ENCODE measurements at places on chromosomes 1 and 21.

DNA sequence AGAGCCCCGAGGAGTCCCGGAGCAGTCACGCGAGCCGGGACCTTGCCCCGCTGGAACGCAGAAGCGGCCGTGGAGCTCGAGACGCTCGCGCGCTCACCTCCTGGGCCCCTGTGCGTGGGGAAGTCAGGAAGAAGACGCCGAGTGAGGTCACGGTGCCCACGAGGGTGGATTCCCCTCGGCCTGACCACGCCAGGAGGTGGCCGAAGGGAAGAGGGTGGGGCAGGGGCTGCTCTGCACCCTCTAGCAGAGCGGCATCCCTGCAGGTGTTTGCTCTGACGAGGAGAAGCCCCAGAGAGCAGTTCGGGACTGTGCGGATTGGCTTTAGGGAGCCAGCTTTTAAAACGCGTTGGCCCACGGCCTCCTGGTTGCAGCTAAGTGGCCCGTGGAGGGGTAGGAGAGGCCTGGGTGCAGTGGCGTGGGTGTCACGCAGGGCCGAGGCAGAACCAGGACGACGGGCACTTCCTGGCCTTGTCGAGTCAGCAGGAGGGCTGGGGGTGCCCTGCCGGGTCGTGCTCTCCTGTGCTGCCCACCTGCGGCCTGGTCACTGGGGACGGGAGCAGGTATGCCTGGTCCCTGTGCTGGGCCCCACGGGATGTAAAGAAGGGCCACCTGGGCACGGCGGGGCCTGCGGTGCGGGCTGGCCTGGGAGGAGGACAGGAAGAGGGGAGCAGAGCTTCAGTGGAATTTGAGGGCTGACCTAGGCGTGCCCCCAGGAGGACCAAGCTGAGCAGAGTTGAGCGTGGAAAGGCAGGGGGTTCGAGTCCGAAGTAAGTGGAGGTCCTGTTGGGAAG, 1.0 kb downstream of the PDXK start:
- DNase-seq, result no peak

DNA sequence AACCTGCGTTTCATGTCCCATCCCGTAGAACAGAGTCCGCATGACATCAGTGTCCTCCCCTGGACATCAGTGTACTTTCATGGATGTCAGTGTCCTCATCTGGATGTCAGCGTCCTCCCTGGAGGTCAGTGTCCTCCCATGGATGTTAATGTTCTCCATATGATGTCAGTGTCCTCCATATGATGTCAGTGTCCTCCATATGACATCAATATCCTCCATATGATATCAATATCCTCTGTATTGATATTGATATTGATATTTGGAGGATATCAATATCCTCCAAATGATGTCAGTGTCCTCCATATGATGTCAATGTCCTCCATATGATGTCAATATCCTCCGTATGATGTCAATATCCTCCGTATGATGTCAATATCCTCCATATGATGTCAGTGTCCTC, 284.9 kb downstream of the AJAP1 start:
- DNase-seq, result no peak

GRCh38 chr1:112981426-112981825, 25.4 kb upstream of the SLC16A1 start:
- DNase-seq, result no peak

DNA sequence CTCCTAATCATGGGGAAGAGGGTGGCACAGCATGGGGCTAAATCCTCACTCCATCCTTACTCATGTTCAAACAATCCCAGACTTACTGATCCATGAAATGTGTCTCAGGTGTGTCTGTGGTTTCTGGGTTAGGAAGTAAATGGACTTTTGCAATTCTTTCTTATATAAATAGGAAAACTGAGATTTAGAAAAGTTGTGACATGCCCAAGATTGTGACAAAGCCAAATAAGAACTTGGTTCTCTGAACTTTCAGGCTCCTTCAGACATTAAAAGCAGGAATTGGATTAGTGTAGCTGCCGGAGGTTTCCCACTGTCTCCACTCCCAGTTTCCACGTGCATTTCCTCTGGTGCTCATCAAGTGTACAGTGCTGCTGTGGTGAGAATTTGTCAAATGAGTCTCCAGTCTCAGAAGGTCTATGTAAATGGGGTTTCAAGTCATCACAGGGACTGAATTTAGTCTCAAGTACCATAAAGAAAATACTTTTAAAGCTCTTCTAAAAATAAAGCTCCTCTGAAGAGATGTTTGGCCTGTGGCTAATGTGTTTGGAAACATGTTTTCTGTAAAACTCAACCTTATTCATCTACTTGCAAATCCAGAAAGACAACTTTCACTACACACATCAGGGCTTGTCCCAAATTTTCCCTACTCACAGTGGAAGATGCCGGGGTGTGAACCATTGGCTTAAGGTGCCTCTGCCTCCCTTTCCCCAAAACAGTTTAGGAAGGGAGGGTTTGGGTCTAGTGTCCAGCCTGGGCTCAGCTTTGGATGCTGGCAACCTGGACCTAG, 115.2 kb downstream of the NGF start:
- no peak for DNase-seq

- DNase-seq, result no peak
Observed at GRCh38 chr1:234208351-234208750, 164.9 kb upstream of the COA6 start.

DNA sequence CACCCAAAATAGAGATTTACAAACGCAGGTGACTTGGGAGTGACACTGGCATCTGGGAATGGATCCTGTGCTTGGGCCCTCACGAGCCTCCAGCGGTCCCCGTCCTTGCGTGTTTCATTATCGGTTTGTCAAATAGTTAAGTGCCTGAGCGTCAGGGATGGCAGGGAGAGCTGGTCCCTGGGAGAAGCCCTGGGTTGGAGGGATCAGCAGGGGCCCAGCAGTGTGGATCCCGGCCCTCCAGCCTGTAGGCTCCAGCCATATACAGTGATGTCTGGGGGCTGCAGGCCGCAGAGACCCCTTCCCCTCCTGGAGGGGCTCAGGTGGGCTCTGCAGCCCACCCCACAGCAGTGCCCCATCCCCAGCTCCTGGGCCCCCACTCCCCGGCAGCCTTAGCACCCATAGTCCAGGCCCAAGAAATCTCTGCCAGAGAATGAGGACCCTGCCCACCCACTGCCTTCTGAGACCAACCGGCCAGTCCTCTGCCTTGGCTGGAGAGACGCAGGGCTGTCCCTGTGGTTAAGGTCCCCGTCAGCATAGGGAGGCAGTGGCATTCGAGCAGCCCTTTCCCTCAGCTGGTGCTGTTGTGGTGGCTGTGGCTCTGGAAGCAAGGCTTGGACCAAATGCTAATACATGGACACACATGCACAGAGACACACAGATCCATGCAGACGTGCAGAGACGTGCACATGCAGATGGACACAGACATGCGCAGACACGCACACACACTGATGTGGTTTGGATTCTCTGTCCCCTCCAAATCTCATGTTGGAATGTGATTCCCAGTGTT, 2.4 kb upstream of the SLC19A1 start:
- no peak for DNase-seq

- DNase-seq, result no peak
Observed at GRCh38 chr1:244757091-244757939, 78.1 kb upstream of the COX20 start.

DNA sequence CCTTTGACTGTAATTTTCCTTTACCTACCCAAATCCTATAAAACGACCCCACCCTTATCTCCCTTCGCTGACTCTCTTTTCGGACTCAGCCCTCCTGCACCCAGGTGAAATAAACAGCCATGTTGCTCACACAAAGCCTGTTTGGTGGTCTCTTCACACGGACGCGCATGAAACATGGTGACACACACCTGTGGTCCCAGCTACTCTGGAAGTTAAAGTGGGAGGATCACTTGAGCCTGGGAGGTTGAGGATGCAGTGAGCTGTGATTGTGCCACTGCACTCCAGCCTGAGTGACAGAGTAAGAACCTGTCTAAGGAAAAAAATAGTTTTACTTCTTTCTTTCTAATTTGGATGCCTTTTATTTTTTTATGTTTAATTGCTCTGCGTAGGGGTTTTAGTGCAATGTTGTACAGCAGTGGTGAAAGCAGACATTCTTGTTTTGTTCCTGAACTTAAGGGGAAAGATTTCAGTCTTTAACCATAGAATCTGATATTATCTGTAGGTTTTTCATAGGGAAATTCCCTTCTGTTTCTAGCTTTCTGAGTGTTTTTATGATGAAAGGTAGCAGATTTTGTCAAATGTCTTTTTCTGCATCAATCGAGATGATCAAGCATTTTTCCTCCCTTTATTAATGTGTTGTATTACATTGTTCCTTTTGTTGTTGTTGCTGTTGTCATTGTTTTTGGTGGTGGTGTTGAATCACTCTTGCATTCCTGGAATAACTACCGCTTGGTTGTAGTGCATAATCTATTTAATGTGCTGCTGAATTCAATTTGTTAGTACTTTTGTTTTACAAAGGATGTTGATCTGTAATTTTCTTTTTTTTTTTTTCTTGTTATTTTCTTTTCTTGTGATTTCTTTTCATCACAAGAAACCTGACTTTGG, 497.4 kb downstream of the DISC1 start:
- DNase-seq, result no peak

DNA sequence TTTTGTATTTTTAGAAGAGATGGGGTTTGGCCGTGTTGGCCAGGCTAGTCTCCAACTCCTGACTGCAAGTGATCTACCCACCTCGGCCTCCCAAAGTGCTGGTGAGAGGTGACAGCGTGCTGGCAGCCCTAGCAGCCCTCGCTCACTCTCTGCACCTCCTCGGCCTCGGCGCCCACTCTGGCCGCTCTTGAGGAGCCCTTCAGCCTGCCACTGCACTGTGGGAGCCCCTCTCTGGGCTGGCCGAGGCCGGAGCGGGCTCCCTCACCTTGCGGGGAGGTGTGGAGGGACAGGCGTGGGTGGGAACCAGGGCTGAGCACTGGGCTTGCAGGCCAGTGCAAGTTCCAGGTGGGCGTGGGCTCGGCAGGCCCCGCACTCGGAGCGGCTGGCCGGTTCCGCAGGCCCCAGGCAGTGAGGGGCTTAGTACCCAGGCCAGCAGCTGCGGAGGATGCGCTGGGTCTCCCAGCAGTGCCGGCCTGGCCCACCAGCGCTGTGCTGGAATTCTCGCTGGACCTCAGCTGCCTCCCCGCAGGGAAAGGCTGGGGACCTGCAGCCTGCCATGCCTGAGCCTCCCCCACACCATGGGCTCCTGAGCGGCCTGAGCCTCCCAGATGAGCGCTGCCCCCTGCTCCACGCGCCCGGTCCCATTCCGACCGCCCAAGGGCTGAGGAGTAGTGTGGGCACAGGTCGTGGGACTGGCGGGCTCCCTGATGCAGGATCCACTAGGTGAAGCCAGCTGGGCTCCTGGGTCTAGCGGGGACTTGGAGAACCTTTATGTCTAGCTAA, 3.4 kb upstream of the LBR start:
- no peak for DNase-seq

GRCh38 chr1:17452686-17453085, 13.2 kb upstream of the RCC2 start:
- no peak for DNase-seq

GRCh38 chr1:114081437-114082303, 72.0 kb downstream of the SYT6 start:
- DNase-seq, result no peak

DNA sequence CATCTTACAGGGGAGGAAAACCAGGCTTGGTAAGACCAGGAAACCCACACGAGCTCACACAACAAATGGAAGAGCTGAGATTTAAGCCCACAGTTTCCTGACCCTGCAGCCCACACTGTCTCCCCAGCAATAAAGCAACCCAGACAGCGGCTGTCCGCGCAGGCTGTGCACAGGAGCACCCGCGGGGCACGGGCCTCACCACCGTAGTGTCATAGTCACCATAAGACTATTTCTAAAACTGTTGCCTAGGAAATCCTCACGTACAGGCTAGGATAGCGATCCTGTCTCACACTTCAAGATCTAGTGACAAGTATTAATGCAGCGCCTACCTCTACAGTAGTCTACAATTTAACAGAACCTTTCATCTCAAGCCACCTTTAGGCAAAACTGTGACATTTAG, 54.0 kb upstream of the SYT6 start:
- no peak for DNase-seq
